ENCODE measurements at places on chromosomes 3 and 15.

GRCh38 chr15:79122991-79123390, 32.4 kb upstream of the RASGRF1 start:
- no peak for DNase-seq

DNA sequence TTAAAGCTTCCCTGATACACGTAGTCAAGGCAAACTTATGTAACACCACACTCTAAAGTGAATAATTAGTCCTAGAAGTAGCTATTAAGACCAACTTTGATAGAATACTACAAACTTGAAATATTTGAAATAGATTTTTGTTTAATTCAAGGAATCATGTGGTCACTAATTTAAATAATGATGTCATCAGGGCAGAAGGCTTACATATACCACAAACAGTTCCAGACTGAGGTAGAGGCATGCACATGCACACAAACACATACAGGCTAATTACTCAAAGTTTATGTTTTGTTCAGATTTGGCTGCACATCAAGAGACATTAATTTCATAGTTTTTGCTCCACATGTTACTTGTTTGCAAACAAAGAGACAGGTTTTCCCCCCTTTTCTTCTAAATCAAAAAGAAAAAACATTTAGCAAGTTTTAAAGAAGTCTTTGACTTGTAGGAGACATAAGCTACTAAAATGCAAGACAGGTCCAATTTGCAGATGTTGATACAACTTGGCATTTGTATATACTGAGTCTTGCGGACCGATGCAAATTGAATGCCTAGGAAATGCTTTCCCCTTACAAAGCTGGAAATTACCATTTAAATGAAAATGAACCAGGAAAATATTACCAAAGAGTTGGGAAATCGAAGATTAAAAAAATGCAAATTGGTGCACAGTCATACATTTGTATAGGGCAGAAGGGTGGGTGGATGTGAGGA, 594.8 kb downstream of the MAGI1 start:
- no peak for DNase-seq

DNA sequence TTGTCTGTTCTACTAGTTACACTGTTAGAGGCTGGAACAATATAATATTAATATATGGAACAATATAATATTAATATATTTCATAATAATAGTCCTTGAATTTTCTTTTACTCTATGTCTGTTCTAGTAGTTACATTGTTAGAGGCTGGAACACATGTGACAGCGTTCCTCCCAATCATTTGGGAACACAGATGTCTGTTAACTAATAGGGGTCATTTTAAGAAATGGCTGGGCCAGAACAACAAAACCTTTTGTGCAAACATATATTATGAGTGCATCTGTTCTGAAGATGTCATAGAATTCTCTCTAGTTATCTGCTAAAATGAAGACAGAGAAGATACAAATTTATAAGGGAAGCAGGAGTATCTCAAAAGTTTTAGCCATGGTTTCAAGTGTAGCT, 114.0 kb upstream of the PDZRN3 start:
- no peak for DNase-seq

DNA sequence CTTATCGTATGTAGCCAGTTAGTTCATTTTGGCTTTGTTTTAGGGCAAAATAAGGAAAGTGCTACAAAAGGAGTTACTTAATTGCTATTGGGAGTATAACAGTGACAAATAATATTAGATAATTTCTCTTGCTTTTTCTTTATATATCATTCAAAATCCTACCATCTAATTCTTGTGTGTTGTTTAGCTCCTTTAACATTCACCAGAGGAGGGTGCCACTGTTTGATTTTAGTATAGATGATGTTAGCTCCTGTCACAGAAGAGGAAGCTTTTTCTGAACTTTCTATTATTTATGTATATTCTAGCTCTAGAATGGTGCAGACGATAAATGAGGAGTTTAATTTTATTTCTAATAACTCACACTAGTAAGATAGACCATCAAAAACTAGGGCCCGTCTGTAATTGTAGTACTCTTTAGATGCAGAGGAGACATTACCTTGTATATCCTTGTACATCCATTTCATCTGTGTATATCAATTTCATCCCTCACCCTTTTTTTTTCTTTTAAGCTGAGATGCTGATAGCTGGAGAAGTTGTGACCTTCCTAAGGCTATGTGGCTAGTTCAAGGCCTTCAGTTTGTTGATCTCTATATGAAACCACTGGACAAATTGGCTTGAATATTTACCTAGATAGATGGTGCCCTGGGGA, 3.0 kb downstream of the PPM1L start:
- no peak for DNase-seq

GRCh38 chr3:49658711-49659110, 15.4 kb upstream of the APEH start:
- no peak for DNase-seq

GRCh38 chr3:39327053-39327745, 2.3 kb upstream of the CCR8 start:
- DNase-seq = no peak

- DNase-seq = no peak
Measured at GRCh38 chr15:87419344-87419743, 837.2 kb downstream of the NTRK3 start.

- no peak for DNase-seq
Measured at GRCh38 chr3:118536764-118537163, 497.9 kb downstream of the IGSF11 start.

- DNase-seq = no peak
Measured at GRCh38 chr3:177150970-177151627, 46.2 kb downstream of the TBL1XR1 start.

DNA sequence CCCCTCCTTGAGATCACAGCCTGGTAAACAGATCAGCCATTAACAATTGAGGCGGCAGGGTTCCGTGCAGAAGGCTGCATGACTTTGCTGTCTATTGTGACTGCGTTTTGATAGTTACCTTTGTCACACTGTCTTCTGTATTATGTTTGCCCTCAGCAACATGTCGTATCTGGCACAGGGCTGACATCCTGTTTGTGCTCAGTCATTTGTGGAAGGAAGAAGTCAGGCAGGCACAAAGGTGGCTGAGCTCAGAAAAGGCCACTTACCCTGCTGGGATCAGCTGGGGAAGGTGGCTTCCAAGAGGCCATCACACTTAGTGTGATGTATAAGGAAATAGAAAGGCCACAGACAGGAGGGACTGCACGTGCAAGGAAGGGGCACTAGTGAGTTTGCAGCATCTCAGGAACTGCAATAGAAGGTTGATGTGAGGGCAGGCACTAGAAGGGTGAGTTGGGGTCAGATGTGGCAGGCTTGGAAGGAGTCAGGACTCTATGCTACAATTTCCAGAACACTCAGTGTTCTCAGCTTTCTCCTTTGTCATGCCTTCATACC, 13.4 kb downstream of the PML start:
- no peak for DNase-seq

DNA sequence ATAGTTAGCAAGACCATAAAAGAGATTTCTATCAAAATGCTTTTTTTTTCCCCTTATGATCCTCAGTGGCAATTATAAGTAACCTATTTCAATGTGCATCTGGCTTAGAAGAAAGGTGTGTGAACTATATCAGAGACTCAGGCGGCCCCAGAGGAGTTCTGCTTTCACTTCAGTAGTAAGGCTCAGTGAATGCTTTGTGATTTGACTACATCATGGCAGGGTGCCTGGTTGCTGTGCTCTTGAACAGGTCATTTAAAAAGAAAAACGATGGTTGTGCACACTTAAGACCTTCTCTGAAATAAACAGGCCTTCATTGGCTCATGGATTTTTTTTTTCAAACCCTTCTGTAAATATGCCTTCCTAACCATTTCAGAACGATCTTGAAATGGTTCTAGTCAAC, 400.4 kb upstream of the RARB start:
- no peak for DNase-seq

DNA sequence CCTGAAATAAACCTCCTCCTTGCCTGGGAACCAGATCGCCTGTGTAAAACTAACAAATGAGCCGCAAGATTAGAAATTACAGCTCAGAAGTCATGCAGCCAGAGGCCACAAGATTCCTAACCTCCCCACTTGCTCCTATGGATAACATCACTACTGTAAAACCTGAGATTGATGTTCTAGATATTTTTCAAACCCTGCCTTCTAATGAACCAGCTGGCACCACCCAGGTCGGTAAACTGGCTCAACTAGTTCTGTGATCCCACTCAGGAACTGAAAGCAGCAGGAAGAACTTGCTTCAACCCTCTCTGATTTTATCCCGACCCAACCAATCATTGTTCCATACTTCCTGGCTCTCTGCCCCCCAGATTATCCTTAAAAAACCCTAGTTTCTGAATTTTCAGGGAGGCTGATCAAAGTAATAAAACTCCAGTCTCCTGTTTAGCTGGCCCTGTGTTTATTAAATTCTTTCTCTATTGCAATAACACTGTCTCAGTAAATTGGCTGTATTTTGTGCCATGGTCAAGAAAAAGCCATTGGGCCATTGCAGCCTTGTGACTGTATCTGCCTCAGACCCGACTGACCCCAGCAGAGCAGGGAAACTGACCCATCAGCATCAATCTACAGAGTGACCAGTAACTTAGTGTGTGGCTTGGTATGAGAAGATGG, 98.9 kb downstream of the RPLP1 start:
- no peak for DNase-seq

DNA sequence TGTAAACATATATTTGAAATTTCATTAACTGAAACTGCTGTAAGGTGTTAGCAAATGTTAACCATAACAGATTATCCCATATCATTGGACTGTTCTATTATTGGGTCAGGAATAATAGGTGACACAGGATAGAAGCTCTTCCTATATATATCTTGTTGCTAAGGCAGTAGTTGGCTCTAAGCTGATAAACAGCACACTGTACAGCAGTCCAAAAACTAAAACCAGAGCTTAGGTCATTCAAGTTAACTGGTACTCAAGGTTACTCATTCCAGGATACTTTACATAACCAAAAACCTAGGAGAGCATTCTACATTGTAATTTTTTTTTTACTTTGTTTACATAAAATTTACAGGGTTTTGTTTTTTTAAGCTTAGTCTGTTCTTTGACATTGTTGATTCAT, 8.9 kb downstream of the DNAJC19 start:
- DNase-seq = no peak

GRCh38 chr3:13891492-13892073, 11.7 kb upstream of the WNT7A start:
- DNase-seq = no peak

DNA sequence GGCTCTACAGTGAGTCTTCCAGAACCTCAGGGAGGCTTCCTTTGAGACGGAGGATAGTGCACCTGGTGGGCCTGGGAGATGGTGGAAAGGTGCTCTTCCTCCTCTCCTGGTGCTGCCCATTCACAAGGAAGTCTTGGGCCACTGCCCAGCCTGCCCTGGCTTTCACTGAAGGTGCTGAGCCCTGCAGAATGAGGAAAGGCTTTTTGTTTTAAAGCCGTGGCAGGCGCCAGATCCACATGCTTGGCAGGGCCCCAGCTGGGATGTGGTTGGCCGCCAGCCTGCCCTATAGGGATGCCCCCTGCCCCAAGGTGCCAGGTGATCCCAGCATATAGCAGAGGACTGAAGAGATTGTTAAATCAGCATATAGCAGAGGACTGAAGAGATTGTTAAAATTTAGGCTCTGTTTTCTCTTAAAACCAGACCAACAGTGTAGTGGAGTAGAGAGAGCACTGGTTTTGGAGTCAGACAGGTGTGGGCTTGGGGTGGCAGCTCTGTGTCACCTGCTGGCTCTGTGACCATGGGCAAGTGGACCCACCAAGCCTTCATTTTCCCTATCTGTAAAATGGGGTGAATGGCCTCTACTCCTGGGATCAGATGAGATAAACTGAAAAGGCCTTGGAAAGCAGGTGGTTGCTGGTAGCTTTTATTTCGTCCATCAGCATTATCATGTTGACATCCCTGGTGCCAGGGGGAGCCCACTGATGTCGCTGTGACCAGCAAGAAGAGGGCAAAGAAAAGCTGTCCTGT, 53.3 kb downstream of the SLC6A6 start:
- no peak for DNase-seq

DNA sequence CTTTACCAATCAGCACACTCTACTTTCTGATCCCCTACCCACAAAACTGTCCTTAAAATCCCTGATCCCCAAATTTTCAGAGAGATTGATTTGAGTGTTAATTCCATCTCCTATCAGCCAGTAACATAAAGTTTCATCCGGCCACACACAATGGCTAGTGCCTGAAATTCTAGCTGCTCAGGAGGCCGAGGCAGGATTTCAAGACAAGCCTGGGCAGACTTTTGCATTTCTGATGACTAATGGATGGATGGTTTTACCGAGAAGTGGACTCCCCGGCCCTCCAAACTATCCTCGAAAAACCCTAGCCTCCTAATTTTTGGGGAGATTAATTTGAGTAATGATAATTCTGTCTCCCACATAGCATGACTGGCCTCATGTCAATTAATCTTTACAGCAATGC, 269.8 kb upstream of the POU1F1 start:
- no peak for DNase-seq

DNA sequence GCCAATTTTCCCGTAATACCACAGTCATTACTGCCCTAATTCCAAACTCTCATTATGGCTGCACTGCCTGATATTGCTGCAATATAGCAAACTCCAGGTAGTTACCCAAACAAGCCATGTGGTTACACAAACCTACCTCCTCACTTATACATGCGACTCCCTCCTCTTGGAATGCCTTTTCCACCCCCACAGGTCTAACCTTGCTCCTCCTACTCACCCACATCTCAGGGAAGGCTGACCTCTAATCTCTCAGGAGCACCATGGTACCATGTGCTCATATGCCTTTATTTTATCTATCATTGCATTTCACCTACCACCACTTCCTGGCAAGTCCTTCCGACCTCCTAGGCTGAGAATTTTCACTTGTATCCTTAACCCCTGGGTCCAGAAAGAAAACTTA, 2.9 kb downstream of the RBPMS2 start:
- DNase-seq = no peak

DNA sequence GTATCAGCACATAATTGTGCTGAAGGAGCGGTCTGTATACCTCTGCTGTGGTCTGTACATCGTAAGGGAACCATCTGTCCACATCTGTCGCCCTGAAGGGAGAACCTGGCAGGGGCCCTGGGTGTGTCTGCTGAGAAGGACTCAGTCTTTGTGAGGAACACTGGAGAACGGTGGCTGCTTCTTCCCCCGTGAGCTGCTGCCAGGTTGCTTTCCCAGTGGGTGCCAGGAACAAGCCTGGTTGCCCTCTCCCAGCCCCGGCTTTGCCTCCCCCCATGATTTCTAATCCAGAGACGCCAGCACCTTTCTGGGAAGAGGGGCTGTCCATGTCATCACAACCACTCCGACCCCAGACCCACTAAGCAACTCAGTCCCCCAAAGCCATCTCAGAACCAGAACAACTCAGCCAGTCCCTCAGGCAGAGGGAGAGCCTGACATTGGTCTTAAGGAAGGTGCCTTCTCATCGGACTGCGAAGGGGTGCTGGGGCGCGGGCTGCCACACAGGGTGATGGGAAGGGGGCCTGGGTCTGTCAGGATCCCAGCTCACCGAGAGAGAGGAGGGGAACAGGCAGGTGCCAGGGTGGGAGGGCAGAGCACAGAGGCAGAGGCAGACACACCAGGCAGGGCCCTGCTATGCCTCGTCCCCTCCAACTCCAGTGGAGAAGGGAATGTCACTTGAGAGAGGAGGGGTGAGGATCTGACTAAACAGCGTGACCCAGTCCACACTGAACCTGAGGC, 8.5 kb downstream of the TNK2 start:
- DNase-seq = peak; percentile 25

DNA sequence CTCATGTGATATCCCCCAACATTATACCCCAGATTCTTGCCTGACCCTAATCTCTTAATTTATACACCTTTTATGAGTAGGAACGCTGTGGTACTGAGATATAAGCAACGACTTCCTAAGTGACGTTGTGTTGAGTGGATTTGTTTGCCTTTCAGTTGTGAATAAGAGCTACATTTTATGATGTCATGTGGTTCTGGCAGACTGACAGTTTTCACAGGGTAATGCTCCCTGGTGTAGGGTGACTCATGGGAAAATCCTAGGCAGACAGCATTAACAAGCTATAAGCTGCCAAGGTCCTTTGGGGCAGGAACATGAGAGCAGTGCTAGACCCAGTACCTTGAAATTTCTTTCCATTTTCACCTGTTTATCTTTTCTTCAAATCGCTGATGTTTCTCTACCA, 11.2 kb downstream of the C3orf52 start:
- DNase-seq = no peak
